ENCODE measurements at places on chromosomes 6 and 20.
A peak's percentile ranks its signal among the peaks of the same experiment; 100 is the strongest.

DNA sequence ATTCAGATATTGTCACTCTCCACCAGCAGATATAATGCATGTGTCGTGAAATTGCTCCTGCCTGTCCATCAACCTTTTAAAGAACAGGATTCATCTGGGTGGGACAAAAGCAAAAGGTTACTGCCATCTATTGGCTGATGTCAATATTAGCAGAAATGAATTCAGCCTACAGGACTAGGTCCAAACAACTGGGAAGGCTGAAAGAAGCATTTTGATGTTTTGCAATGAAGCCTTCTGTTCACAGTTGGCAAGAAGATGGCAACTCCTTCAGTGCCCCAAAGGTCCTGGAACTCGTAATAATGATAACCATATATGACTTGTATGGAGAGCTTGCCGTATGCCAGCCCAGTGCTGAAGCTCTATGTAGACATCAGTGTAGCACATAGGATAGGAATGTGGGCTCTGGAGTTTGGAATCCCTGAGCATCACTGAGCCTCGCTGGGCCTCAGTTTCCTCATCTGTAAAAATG lies 7.5 kb downstream of the BCAS1 start:
- peak; percentile 70 for DNase-seq

DNA sequence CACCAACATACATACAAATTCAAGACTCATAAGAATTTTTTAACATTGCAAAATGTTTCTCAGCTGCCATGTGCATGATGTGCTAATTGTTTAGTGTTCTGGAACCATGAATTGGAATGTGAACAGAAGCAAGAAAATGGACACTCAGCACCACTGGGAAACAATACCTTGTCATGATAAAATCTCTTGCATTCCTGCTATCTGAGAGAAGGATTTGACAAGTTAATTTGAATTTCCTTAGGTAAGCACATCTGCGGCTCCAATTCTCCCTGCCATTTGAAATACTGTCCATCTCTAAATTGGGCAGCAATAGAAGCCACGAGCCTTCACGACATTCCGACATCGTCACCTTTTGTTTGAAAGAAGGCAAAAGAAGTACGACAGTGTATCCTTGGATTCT lies 1104.6 kb upstream of the MAP3K7 start:
- no peak for DNase-seq

- no peak for DNase-seq
These were observed 9.0 kb downstream of the UQCC2 start for GRCh38 chr6:33702345-33702977.

DNA sequence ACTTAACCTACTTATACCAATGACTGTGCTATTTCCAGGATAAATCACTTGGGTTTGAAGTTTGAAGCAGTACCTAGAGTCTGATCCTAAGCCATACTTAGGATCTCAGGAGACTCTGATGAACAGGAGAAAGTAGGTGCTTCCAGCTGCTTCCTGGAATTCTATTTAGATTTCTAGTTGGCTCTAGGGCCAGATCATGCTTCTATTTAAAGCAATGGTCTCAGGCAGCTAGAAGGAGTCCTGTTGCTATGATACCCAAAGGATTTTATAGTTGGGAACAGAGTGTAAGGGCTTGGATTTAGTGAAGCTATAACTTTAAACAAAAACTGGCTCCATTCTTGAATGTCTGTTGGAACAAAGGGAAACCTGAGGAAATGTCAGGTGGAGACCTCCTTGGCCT lies 52.4 kb upstream of the TINAG start:
- DNase-seq: no peak

- no peak for DNase-seq
These were observed 136.6 kb downstream of the BACH2 start for GRCh38 chr6:90160013-90160412.

GRCh38 chr6:81238390-81238789 lies 514.1 kb downstream of the TENT5A start:
- no peak for DNase-seq

GRCh38 chr20:14948416-14948815 lies 611.0 kb upstream of the FLRT3 start:
- no peak for DNase-seq

DNA sequence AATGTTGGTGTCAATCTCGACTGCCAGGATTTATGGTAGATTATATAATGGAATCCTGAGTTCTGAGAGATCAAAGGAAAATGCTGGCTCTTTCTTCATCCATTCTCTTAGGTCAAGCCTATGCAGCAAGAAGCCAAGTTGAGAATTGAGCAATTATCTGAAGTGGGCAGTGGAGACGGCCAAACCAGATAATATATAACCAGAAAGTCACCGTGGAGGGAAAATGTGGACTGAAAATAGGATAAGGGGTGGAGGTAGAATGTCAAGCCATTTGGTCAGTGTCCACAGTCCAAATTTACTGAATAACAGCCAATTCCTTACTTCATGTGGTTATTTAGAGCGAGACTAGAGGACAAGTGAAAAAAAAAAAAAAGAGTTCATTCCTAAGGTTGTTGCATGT lies 107.8 kb upstream of the ESR1 start:
- no peak for DNase-seq

- DNase-seq: no peak
These were observed 199.3 kb upstream of the FLRT3 start for GRCh38 chr20:14536738-14537137.

GRCh38 chr6:52535711-52536423 lies 41.0 kb downstream of the TRAM2 start:
- DNase-seq: no peak

GRCh38 chr6:63882208-63882607 lies 246.6 kb downstream of the PHF3 start:
- DNase-seq: no peak

GRCh38 chr6:168698923-168699322 lies 257.9 kb downstream of the SMOC2 start:
- no peak for DNase-seq

DNA sequence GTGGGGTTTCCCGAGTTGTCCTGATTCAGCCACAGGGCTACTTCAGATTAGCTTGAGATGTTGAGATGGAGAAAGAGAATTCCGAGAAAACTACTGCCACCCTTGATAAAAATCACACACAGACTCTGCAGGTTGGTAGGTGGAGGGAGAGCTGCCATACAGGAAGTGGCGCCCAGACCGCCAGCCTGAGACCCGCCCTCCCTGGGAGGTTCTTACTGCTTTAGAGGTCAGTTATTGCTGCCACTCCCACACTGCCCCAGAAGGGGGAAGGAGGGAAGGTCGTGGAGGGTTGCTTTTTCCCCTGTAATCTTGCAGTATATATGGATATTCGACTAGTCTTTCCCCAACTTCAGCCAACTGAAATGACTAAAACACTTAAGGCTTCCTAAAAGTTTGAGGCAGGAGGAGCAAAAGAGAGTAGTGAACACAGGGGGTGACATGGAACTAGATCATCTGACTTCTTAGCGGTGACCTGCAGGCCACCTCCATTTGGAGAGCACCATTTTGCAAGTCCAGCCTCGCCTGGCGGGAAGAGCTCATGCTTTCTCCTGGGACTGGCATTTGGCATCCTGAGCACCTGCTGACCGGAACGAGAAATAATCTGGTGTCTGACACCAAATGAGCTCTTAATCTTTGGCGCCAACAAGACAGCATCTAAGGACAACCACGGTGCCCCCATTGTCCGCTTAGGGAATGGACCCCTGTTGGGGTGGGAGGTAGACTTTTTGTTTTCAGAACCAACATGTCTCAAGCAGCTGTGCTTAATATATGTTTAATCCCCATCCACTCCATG lies 35.7 kb upstream of the SLC22A1 start:
- no peak for DNase-seq

DNA sequence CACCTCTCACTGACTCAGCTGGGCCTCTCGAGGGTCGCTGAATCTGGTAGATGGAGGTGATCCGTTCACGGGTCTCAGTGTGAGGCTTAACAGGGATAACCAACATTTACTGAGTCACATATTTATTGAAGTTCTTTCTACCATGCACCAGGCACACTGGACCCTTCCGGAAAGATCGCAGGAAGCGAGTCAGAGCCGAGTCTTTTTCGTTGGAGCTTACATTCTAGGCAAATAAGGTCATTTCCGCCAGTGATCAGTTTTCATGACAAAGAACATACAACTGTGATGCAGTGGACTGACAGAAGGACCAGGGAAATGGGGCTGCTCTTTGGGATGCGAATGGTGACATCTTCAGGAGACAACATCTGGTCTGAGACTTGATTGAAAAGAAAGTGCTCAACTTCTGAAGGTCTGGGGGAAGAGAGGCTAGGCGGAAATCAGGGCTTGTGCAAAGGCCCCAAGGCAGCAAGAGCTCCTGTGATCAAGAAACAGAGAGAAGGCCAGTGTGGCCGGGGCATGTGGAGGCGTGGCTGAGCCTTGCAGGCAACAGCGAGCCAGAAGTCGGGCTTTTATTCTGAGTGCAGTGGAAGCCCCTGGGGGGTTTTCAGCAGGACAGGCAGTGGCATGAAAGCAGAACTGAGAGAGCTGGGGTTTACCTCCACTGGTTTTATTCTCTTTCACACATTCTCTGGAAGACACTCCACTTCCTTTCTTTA lies 56.7 kb downstream of the APCDD1L start:
- DNase-seq: no peak

DNA sequence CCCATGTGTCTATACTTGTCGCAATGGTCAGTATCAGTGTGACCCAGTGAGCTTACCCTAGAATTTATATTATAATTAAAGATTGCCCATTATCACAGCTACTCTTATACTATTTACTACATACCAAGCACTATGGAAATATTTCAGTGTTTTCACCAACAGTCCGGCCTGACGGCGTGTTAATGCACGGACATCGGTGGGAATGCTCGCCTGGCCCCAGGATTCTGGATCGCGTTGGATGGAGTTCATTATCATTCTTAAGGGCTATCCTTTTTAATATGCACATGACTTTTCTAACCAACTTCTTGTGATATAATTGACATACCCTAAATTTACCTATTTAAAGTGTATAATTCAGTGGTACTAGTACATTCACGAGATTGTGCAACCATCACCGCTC lies 51.8 kb upstream of the AFDN start:
- DNase-seq: no peak

GRCh38 chr20:44800391-44801046 lies 9.8 kb downstream of the RIMS4 start:
- DNase-seq: no peak

DNA sequence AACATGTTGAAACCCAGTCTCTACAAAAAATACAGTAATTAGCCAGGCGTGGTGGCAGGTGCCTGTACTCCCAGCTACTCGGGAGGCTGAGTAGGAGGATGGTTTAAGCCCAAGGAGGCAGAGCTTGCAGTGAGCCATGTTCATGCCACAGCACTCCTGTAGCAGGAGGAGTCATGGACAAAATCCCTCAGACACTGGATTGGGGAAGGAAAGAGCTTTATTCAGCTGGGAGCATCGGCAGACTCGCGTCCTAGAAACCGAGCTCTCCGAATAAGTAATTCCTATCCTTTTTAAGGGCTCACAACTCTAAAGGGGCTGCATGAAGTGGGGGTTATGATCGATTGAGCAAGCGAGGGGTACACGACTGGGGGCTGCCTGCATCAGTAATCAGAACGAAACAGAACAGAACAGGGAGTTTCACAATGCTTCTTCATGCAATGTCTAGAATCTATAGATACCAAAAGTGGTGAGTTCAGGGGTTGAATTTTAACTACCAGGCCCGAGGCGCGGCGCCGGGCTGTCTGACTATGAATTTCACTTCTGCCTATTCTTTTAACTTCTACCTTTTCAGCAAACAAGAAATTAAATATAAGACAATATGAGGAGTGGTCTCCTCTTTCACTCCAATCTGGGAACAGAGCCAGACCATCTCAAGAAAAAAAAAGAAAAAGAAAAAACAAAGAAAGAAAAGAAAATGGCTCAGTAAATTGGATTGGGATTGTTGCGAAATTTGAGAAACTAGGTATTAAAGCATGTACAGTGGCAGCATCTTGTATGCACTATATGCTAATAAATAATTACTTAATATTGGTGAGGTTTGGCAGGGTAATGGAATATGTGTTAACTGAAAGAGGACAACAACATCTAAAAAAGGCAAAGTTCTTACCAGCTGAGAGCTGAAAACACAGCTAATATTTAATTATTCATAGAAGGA lies 23.6 kb downstream of the HMGN4 start:
- no peak for DNase-seq

DNA sequence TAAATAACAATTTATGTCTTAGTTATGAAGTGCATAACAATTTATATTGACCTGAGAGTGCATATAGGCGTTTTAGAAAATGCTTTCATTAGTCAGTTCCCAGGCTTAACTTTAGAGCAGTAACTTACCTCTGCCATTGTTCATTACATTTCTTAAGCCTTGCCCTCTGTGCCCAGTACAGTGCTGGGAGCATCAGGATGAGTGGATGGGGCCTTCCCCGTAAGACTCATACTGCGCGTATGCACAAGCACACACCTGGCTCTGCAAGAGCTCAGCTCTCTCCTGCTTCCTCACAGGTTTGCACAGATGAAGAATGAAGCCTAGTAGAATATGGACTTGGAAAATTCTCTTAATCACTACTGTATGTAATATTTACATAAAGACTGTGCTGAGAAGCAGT lies 125.0 kb downstream of the MAP3K4 start:
- DNase-seq: no peak

DNA sequence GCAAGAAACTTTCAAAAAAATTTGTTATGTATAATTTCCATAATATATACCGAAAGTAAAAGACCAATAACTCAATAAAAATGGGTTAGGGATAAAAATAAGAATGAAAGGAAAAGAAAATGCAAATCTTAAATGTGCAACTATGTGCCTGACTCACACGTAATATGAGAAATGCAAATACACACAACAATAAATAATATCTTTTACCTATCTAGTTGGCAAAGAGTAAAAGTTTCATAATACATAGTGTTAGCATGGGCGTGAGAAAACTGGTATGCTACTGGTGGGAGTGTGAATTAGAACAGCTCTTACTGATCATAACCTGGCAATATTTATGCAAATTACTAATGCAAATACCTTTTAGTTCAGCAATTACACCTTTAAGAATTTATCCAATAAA lies 438.5 kb upstream of the CITED2 start:
- DNase-seq: no peak

- DNase-seq: no peak
These were observed 550 bp upstream of the HSPA12B start for GRCh38 chr20:3731944-3732326.

GRCh38 chr20:34124469-34125249 lies 12.6 kb upstream of the EIF2S2 start:
- no peak for DNase-seq

- no peak for DNase-seq
These were observed 167.1 kb downstream of the PHF3 start for GRCh38 chr6:63802606-63803206.

DNA sequence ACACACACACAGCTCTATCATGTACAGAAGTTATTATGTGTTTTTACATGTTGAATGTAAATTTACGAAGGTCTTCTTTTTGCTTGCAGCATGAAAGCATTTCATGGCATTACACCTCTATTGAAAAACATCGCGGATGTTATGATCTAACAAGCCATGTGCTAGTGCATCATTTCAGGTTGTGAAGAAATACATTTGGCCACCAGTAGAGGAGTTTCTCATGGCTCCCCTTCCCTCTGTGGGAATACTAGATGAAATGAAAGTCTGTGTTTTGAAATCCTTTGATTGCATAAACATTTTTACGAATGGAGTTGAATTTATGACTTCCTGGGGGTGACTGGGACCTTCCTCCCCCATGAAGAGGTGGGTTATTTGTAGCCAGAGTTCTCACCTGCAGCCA lies 17.7 kb downstream of the MAS1 start:
- DNase-seq: no peak

GRCh38 chr20:37380864-37381579 lies 35.1 kb downstream of the SRC start:
- DNase-seq: no peak

GRCh38 chr20:45817376-45818194 lies 5.1 kb downstream of the UBE2C start:
- DNase-seq: no peak
